ENCODE measurements at places on chromosomes 4 and X.

DNA sequence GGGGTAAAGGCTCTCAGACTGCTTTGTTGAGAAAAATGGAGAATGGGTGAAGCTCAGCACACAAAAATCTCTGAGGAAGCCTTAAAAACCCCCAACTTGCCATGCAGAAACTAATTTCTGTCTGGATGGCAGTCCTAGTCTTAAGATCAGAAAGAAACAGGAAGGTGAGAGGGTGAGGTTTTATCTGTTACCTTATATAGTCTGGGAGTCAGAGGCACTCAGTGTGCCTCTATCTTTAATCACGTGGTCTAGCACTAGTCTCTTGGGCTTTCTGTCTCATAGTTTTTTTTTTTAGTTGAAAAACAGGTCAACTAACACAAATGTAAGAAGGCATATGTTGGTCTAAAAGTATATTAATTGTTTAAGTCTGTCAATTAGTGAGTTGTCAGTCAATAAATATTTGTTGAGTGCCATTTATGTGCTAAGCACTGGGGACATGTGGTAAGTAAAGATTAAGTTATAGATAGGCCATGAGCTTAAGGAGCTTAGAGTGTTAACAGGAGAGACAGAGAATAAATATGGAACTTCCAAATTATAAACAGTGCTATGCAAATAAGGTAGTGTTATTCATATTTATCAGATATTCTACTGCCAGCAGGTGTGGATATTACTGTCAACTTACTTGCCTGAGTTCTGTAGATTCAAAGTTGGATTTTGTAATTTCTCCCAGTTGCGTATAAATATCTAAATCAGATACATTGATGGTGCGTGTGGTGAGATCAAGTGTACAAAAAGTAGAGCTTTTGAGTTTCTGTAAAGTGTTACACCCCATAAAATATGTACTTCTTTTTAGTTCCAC, 7.0 kb downstream of the CYBB start:
- DNase-seq, result no peak

GRCh38 chr4:10831727-10832408, 147.3 kb upstream of the CLNK start:
- peak; percentile 2 for DNase-seq

DNA sequence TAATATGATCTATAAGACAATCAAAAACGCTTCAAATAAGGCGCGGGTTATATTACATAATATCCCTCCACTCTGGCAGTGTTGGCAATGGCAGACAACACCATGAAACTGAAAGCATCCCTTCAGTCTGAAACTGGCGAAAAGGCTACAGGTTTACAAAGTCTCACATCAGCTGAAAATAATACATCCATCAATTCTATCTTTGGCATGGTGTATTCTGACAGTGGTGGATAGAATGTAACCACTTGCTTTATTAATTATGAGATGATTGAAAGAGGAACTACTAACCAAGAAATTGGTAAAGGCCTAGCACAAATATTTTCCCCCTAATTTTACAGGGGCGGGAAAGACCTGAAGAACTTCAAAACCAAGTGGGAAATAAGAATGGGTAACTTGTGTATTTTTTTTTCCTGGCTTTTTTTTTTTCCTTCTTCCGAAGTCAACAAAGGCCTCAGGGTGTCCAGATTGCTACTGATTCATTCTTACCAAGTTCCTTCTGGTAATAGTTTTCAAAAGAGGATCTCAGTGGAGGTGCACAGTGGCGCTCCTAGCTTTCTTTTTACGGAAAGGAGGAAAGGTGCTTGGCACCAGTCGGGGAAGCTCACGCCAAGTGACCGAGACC, 728 bp downstream of the UBA6 start:
- no peak for DNase-seq

DNA sequence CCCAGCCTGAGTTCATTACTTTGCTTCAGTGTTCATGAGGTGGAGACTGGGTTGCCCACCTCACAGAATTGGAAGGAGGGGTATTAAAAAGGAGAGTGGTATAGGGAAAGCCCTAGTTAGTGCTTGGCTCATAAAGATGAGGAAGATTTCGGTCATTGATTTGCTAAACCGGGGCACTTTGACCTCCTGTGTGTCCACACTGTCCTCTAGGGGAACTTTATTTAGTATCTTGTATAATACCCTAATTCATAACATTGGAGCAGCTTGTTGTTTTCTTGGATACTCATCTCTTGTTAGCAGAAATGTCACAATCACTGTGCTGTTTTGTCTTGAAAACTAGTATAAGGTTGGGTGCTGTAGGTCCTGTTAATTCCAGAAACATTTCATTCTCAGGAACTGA, 49.8 kb downstream of the GYG2 start:
- no peak for DNase-seq

DNA sequence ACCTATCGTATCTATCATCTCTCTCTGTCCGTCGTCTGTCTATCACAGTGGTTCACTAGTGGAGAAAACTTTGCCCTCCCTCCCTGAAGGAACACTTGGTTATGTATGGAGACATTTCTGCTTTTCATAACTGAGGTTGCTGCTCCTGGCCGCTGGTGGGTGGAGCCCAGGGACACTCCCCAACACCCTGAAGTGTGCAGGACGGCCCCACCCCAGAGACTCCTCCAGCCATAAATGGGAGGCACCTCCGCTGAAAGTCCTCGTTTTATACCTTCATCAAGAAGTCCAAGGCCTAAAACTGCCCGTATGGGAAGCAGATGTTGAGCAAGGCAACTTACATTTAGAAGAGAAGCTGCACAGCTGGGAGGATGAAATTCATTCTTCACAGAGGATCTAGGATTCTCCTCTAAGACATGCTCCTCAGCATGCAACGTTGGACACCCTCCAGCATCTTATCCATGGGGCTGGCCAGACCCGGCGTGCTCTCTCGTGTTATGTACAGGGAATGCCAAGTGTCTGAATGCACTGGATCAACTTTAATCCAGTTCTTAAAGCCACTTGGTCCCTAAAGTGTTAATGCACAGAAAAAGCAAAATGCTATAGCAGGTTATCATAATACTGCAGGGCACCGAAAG, 43.5 kb downstream of the PRKX start:
- DNase-seq, result no peak

- no peak for DNase-seq
These were observed 59.0 kb downstream of the SAT1 start for GRCh38 chrX:23841847-23842522.

GRCh38 chr4:162938738-162939485, 227.8 kb downstream of the NAF1 start:
- DNase-seq, result no peak

DNA sequence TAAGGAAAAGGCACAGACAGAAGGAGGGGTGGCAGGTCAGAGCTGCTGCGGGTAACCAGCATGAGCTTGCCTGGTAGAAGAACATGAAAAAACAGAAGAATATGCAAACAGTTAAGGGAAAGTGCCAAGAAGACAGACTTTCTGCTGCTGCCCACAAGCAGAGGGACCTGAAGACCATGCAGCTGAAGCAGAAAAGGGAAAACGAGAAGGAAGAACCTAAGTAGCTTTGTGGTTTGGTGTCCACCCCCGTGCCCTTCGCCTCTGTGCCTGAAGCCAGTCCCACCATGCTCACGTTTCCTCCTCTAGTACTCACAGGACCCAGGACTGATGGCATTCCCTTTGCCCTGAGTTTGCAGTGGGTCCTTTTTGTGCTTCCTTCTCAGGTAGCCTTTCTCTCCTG, 62.8 kb downstream of the UBA6 start:
- DNase-seq, result no peak

Measured in H7 (cell line).